H1 (cell line): ENCODE measurements at places on chromosomes 5 and 9. TPM values are rescaled to one million over a fixed set of nuclear protein-coding genes. Genes with fewer than 3 reads are reported as not detected.

DNA sequence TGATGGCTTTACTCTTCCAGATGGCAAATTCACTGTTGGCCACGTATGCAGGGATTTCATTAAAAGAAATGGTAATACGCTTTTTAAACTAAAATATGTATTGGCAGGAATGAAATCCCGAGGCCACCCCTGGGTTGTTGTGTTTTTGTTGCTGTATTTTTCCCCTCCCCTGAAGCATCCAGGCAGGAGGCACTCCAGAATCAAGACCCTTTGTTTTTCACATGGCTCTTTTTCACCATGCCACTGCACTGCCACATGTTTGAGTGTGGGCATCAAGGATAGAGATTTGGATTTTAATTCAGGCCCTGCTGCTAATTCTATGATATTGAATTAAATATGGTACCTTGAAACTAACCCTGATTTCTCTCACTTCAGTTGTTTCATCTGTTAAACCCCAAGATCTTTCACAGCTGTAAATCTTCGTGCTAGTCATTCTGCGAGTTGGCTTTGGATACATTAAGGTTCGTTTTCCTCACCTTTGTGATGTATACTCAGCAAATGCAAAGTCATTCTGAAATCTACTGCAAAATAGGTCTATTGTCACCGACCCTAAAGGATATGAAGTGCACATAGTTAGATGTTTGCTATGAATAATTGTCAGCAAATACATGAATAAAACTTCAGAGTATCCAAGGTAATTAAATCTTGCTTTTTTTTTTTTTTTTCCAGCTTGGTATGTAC, 533.4 kb downstream of the PTPRD start:
- DNase-seq, result no peak

DNA sequence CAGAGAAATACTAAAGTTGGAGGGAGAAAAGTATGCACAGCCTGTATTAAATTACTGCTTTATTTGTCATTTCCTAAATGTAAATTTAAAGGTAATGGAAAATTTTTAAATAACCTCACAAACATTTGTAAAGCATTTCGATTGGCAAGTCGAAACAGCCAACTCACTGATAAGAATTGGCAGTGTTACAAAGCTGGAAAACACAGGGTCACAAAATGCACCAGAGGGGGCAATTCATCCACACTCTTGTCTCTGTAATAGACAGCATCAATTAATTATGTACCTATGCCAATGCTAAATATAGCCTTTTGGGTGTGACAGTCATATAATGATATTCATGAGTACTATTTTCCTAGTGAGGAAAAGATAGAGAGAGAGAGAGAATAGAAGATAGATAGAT, 140.6 kb upstream of the PRLR start:
- DNase-seq, result no peak

DNA sequence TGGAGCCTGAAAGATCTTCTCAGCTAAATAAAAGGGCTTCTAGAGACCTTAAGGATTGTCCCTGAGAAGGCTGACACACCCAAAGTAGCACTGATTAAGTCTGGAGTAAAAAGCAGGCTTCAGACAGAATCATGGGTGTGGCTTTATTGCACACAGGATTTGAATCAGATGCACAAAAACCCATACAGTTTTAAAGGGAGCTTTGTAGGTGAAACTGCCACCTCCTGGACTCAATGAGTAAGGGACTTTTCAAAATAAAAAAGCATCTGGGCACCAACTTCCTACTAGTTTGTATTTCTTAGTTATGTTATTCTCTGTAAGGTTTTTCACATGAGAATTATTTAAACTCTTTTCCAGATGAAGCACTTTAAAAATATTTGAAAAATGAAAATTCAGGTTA, 129.4 kb downstream of the EDIL3 start:
- DNase-seq, result no peak

- no peak for DNase-seq
Measured at GRCh38 chr5:160824301-160825001, 27.6 kb downstream of the ATP10B start.

GRCh38 chr5:121151534-121151933, 687.4 kb downstream of the PRR16 start:
- no peak for DNase-seq

DNA sequence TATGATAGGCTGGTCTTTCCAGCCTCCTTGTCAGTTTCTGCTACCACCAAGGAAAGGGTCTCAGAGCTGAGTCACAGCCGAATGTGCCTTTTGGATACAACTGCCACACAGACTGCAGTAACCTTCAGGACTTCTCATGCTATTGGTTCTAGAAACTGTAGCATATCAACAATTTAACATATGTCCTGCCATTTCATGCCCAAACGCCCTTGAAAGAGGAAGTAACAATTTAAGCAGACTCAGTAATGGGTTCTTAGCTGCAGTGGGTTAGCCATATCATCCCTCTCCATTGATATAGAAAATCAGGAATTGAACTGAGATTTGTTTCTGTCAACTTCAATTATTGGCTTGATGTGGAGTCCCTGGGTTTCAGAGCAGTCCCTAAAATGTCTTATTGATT, 4.1 kb upstream of the CLK4 start:
- DNase-seq, result no peak

- no peak for DNase-seq
Measured at GRCh38 chr9:18776836-18777820, 255.9 kb downstream of the SAXO1 start.

- DNase-seq, result no peak
Measured at GRCh38 chr9:128146591-128147120, 2.6 kb upstream of the LCN2 start.

DNA sequence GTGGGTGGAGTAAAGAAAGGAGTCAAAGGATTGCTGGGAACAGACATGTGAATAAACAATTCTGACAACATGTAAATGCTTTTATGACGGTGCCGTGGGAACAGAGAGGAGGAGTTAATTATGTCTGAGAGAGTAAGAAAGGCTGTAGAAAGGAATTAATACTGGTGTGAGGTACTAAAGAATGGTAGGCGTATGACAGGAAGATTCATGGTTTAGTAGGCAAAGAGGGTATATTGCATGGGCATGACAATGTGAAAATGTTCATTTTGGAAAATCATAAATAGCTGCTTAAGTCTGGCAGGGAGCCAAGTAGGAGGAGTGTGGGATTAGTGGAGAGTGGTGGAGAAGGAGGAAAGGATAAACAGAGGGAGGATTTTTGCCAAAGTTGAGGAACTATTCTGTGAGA, 19.7 kb downstream of the NAA35 start:
- DNase-seq, result no peak

The FOXI1 gene
- not detected in 2 replicates for total RNA-seq

The TAF11L10 gene
- not detected in 2 replicates for total RNA-seq

DNA sequence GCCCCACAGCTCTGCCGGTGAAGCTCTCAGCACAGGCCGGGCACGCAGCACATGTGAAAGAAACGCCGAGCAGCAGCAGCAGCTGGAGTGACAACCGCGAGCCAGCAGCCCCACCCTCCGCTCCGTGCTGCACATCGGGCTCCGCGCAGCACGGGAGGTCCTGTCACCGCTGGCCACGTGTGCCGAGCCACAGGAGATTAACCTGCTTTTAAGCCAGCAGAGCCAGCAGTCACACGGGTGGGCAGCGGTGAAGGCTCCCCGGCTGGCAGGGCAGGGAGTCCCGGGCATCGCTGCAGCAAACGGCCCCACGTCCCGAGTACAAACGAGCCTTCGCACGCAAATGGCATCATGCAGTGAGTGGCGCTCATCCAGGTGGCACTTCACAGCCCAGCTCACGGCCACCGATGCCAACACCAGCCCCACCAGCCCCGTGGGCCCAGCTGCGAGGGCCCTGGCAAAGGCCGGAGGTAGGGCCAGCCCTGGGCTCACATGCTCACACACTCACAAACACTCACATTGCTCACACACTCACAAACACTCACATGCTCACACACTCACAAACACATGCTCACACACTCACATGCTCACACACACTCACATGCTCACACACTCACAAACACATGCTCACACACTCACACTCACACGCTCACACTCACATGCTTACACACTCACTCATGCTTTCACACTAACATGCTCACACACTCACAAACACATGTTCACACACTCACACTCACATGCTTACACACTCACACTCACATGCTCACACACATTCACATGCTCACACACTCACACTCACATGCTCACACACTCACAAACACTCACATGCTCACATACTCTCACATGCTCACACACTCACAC, 11.1 kb downstream of the CCDC187 start:
- no peak for DNase-seq

DNA sequence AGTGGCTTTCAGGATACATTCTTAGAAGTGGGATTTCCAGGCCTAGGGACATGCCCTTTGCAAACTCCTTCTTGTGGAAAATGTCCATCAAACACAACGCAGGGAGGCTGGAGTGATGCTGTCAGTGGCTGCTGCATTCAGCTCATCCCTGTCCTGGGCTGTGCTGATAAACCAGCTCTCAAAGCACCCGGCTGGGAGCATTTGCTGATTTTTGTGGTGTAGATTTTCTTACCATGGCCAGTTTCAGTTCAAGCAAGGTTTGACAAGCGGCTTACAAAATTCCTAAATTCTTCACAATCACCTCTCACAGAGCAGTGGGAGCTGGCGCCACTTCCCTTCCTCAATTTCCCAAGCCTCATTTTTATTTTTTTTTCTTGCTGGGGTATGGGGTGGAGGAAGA, 28.2 kb downstream of the FAM163B start:
- no peak for DNase-seq

The ADGRD2 gene
- total RNA-seq, result 1.1 and 1.4 TPM in 2 replicates

The HARS2 gene
- total RNA-seq, result 21.4 and 23.1 TPM in 2 replicates

DNA sequence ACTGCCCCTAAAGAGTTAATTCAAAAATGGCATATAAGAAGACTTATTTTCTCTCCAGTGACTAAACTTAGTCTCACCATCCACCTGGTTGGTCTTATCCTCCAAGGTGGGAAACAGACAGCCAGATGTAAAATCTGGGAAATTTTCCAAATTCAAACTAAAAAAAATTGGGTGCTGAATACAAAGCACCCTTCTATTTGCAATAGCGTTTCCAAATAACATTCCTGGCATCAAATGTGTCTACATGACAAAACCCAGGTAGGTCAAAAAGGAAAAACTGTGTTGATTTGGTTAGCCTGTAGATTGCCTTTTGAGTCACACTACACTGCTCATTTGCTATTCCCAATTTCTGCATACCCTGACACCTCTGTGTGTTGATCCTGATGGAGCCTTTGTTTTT, 252.2 kb downstream of the NR2F1-AS1 start:
- no peak for DNase-seq

- no peak for DNase-seq
Measured at GRCh38 chr5:93632327-93632726, 49.3 kb downstream of the NR2F1 start.

DNA sequence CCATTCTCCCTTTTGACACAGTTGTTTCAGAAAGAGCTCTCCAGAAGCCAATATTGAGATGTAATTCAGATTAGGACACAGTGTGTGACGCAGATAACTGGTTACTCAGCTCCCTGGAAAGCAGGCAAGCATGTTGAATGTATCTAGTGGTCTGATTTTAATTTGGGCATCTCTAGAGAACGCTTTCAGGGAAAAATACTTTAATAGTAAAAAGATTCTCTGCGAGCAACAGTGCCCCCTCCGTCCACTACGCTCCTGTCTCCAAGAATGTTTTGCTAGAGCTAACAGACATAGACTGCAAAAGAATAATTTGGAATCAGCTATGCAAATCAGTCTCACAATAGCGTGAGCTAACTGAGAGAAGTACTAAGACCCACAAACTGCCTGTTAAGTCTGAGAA, 23.3 kb downstream of the CFAP90 start:
- DNase-seq, result no peak

- no peak for DNase-seq
Measured at GRCh38 chr5:6774721-6775204, 61.5 kb downstream of the TENT4A start.

The SH3RF2 gene
- 0.65 and 0.95 TPM in 2 replicates for total RNA-seq

DNA sequence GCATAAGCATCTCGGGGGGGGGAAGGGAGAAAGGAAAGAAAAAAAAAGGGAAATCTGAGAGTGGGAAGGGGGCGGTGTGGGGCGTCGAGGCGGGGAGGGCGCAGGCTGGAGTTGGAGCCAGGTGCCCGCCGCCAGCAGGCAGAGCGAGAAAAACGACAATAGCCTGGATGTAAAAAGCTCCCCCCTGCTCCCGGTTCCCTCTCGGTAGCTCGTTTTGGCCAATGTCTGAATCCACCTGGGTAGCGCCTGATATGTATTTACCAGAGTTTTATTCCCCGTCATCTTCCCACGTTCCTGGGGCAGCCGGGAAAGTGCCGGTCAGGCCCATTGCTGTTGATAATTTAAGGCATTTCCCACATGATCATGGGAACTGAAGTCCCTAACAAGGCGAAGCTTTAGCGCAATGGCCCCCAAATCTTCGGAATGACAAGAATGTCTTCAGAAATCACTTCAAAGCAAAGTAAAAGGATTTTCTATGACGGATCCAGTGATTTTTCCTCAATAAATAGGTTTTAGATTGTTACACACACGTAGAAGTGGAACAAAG, 3.0 kb upstream of the OTP start:
- DNase-seq, result no peak

DNA sequence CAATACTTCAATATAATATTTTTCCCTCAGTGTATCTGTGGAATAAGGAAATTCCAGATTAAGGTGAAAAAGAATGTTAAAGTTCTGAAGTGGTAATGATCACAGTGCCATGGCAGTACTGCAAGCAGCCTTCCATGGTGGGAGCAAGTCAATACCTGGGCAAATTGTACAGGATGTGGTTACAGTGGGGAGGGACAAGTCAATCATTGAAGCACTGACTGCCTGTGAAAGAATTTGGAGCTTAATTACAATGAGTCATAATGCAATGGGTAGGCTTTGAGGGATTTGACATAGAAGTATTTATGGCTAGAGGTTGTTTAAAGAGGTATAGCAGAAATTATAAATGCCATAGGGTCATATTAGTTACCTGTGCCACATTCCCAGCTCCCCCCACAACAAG, 786.5 kb upstream of the ACO1 start:
- DNase-seq, result no peak

The CLINT1 gene
- total RNA-seq, result 84.7 and 85.9 TPM in 2 replicates

The BTNL3 gene
- not detected in 2 replicates for total RNA-seq

- DNase-seq, result no peak
Measured at GRCh38 chr5:35309365-35310130, 79.3 kb upstream of the PRLR start.

DNA sequence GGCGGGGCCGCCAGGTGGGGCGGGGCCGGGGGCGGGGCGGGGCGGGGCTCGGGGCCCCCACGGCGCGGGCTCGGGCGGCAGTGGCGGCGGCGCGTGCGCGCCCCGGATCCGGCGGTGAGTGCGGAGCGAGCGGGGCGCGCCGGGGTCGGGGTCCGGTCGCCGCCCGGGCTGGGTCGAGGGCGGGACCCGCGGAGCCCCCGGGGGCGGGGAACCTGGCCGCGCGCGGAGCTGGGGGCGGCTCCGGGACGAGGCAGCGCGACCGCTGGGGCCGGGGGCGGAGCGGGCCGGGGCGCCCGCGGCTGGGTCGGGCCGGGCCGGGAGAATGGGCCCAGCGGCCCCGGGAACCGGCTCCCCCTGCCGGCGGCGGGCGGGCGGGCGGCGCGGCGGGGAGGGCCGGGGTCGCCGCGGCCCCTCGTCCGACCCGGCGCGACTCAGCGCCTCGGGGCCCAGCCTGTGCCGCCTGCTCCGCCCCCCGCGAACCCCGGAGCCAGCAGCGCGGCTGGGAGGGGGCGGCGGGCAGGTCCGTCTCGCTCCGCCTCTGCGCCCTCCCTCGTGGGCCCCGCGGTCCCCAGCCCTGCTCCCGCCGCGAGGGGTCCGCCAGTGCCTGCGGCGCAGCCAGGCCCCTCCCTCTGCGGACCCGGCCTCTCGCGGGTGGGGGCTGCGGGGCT, 3.1 kb downstream of the EGFL7 start:
- DNase-seq, result no peak

GRCh38 chr5:37054391-37054790, 177.8 kb downstream of the NIPBL start:
- no peak for DNase-seq

The DDX4 gene
- 0.15 TPM in 1 of 2 replicates, not detected in the other for total RNA-seq

GRCh38 chr9:107345327-107345726, 62.2 kb downstream of the RAD23B start:
- DNase-seq, result no peak

- no peak for DNase-seq
Measured at GRCh38 chr5:56003179-56003578, 8.4 kb upstream of the IL6ST start.
